ENCODE measurements at places on chromosomes 1 and 21.
A peak's percentile ranks its signal among the peaks of the same experiment; 100 is the strongest.

DNA sequence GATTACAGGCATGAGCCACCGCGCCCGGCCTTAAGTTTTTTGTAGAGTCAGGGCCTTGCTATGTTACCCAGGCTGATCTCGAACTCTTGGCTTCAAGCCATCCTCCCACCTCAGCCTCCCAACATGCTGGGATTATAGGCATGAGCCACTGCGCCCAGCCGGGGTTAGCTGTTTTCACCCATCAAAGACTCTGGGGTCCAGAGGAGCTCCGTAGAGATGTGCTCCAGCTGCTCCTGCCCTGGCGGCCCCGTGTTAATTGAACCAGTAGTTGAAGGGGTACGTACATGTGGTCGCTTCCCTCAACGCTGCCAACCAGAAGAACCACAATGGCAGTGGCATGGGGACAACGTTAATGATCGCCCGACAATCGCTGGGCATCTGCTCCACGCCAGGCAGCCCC, 72.0 kb downstream of the NPHP4 start:
- no peak for DNase-seq

DNA sequence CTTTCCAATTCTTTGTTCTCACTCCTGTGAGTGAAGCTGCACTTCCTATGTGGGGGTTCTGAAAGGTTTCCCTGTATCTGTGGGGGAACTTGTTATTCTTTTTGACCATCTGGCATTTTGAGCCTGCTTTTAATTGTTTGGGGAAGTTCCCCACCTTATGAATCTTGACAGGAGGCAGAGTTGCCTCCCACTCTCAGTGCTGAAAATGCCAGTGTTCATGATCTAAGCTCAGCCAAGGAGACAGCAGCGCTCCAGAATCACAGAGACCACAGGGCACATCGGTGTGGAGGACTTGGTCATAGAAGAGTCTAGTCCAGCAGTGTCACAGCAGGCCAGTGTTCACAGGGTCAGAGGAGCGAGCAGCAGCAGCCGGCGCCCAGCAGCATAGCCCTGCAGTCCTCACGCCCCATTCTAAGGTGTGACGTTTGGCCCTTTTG, 63.8 kb upstream of the PRDX6 start:
- DNase-seq = no peak

DNA sequence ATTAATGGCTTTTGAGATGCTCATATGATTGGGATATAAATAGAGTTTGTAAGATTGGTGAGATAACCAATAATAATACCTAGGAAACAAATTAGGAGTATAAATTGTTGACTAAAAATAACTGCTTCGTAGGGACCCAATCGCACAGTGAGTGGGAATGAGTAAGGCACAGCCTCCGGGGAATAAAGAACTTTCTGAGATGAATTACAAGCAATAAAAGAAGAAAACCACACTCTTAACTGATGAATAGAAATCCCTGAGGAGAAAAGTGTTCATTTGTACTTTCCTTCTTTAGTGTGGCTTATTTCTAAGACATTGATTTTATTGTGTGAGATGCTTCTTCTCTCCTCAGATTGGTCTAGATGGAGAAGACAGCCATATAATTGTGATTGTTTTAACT, 443.4 kb upstream of the PRMT6 start:
- DNase-seq = no peak

DNA sequence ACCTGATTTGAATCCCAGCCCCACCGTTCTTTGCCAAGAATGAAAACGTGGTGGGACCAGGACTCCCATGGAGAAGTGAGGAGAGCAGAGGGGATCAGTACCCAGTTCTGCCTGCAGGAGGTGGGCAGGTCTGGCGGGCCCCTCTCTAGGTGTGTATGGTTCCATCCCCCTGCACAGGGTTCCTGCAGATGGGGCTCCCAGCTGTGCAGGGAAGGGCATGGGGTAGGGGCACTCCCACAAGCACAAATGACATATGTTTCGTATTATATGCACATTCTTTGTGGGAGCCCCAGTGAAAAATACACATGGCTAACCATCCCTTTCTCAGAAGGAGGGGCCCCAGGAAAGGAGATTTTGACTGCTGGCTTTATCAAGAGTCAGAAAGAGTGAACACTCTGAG, 144.6 kb downstream of the PLPP3 start:
- no peak for DNase-seq

DNA sequence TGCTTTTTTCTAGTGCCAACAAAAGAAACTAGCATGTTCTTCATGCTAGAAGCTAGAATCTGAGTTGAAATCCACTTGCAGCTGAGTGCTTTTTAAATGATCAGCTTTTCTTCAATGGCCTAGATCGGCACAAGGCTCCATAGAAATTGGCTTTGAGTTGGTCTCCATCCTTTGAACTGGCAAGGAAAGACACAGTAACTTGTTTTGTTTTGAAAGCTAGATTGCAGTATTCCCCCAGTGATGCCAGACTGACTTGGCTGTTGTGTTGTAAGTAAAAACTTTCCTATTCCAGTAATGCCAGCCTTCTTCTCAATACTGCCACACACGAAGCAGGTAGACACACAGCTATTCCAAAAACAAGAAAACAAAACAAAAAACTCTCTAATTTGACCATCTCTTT, 139.1 kb downstream of the FMN2 start:
- DNase-seq = no peak

GRCh38 chr1:164263540-164263939, 295.4 kb upstream of the PBX1 start:
- DNase-seq = no peak

DNA sequence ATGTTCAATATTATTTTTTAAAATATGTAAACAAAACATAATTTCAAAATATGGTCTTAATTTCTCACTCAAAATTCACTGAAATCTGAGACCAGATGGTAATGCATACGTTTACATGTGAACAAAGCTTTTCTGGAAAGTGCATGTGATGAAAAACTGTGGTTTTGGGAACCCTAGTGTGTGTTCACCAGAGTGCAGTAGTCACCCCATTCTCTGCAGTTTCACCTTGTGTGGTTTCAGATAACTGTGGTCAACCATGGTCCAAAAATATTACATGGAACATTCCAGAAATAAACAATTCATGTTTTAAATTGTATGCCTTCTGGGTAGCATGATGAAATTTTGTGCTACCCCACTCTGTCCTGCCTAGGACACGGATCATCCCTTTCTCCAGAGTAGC, 2021.9 kb downstream of the MRPL39 start:
- no peak for DNase-seq

- DNase-seq = no peak
Measured at GRCh38 chr1:78607944-78608343, 12.3 kb upstream of the IFI44L start.

GRCh38 chr1:53949023-53949990, 3.2 kb downstream of the LRRC42 start:
- DNase-seq = peak; percentile 44

- DNase-seq = peak; percentile 43
Measured at GRCh38 chr21:43975469-43976098, 36.5 kb upstream of the TRAPPC10 start.

- DNase-seq = no peak
Measured at GRCh38 chr1:5386371-5386770, 605.9 kb downstream of the NPHP4 start.

DNA sequence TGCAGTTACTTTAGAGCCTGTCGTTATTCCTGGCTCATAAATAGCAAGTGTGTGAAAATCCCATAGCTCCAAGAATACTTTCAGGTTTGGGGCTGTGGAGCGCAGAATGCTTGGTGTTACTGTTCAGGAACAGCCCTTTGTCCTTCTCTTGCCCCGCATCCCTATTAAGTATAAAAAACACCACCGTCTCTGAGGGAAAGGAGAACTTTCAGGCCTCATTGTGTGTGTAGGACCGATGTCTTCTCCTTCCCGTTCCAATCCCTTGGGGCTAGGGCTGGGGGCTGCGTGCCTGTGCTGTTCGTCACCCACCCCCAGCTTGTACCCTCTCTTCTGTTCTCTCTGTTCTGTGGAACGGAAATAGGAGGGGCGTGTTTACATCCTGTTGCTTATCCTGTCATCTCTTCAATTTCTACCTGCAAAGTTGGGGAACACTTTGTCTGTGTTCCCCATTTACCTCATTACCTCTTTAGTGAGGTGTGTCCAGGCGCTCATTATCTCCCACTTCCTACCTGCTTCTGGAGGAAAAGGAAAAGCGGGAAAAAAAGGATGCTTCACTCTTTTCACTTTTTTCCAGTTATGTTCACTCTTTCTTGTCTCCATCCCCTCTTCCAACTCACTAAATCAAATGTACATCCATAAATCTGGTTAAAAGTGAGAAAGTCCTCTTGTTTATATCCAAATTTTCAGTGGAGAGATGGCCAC, 788 bp upstream of the TXNIP start:
- peak; percentile 52 for DNase-seq

- DNase-seq = no peak
Measured at GRCh38 chr1:221965252-221965651, 223.4 kb upstream of the DUSP10 start.

Measured in HL-60 (cell line).